ENCODE measurements at places on chromosomes 2 and 18. TPM values are rescaled to one million over a fixed set of nuclear protein-coding genes. Genes with fewer than 3 reads are reported as not detected.

DNA sequence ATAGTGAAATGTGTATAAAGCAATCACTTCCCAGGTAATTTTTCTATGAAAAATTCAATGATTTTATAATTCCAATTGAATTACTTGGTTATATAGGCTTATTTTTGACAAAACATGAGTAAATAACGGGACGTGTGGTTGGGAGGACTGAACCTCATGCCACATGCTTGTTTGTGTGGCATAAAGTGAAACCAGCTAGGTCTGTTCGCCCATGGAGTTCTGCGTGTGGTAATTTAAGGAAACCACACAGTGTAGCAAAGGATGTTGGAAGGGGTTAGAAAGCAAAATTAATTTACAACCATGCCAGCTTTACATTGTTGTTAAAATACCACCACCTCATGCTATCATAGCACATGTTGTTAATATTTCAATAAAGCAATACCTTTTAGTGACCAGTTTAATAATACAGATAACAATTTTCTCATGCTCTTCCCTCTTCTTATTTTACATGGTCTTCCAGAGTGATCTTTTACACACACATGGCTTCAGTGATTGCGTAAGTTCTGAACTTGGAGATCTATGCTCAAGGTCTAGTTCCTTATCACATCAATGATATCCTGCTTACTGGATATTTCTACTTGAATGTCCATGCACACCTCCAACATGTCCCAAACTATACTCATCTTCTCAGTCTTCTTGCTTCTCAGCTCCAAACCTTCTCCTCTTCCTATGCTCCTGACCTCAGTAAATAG is 156.4 kb upstream of the ITGA4 start:
- H3K4me1 ChIP-seq, result no peaks in the 10 kb centered on the region
- DNase-seq, result no peak
- H3K36me3 ChIP-seq, result no peaks in the 10 kb centered on the region
- H3K27ac ChIP-seq, result no peak overlapping the region
- no peaks in the 10 kb centered on the region for H3K27me3 ChIP-seq

DNA sequence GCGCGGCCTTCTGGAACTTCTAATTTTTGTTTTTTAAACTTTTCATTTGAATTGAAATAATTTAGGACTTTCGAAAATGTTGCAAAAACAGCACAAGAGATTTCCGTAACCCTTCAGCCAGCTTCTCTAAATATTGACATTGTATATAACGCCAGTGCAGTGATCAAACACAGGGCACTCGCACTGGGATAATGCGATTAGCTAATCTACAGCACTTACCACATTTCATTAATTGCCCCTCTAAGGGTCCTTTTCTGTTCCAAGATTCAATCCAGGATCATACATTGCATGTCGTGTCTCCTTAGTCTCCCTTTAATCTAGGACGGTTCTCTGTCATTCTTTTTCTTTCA is 343 bp upstream of the CD302 start:
- DNase-seq, result no peak
- no peaks in the 10 kb centered on the region for H3K36me3 ChIP-seq
- H3K27me3 ChIP-seq, result no peaks in the 10 kb centered on the region
- no peak overlapping the region for H3K4me3 ChIP-seq

GRCh38 chr2:241036397-241036963 is 38.1 kb downstream of the SNED1 start:
- no peaks in the 10 kb centered on the region for H3K27me3 ChIP-seq
- H3K4me1 ChIP-seq, result no peaks in the 10 kb centered on the region
- H3K4me3 ChIP-seq, result no peak overlapping the region
- H3K36me3 ChIP-seq, result no peaks in the 10 kb centered on the region

- no peaks in the 10 kb centered on the region for H3K4me1 ChIP-seq
- H3K27ac ChIP-seq, result no peak overlapping the region
- no peaks in the 10 kb centered on the region for H3K36me3 ChIP-seq
- no peak for DNase-seq
Measured at GRCh38 chr2:112164876-112165275, 26.7 kb downstream of the FBLN7 start.

DNA sequence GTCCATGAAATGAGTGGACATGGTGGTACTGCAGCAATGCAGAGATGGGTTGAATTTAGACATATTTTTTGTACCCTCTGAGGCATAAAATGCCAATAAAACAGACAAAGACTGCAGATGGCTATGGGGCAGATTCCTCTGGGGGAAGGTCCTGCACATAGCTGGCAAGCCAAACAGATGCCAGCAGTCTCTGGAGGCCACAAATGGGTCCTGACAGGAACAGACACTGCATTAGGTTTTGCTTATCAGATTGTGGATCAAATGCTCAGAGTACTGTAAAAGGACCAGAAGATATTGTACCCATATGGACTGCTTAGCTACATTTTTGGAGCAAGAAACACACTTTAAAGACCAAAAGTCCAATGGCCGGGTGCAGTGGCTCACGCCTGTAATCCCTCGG is 40.9 kb upstream of the ORC2 start:
- H3K27ac ChIP-seq, result no peak overlapping the region
- no peak overlapping the region for H3K4me3 ChIP-seq
- H3K36me3 ChIP-seq, result no peaks in the 10 kb centered on the region
- H3K27me3 ChIP-seq, result no peaks in the 10 kb centered on the region
- H3K4me1 ChIP-seq, result no peaks in the 10 kb centered on the region

GRCh38 chr2:65479524-65479923 is 47.1 kb upstream of the SPRED2 start:
- H3K36me3 ChIP-seq, result no peaks in the 10 kb centered on the region
- no peak overlapping the region for H3K27ac ChIP-seq

- H3K4me3 ChIP-seq, result no peak overlapping the region
- H3K4me1 ChIP-seq, result no peaks in the 10 kb centered on the region
- DNase-seq, result no peak
- H3K36me3 ChIP-seq, result no peaks in the 10 kb centered on the region
Measured at GRCh38 chr18:9079818-9080528, 22.5 kb upstream of the NDUFV2 start.

- no peaks in the 10 kb centered on the region for H3K27me3 ChIP-seq
- no peak for DNase-seq
- no peak overlapping the region for H3K4me3 ChIP-seq
- H3K27ac ChIP-seq, result no peak overlapping the region
Measured at GRCh38 chr2:138503652-138504051, 2.1 kb downstream of the SPOPL start.

DNA sequence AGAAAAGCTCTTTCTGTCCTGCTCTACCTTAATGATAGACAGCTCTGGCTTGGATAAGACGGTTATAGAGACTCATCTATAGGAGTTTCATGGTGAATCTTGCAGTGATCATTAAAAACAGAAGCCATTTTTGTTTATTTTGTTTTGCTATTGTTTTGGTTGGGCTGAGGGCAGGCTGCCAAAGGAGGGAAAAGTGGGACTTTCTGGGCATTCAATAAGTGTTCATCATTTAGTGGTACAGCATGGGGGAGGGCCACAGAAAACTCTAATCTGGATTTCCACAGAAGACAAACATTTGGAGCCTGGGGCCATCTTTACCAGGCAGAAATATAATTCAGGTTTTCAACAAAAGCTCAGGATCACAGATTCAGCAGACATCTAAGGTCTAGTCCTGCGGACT is 62.4 kb upstream of the EFEMP1 start:
- no peaks in the 10 kb centered on the region for H3K36me3 ChIP-seq
- H3K27ac ChIP-seq, result no peak overlapping the region
- no peak overlapping the region for H3K4me3 ChIP-seq
- H3K4me1 ChIP-seq, result no peaks in the 10 kb centered on the region
- no peaks in the 10 kb centered on the region for H3K27me3 ChIP-seq

GRCh38 chr2:186696290-186696689 is 2.4 kb downstream of the FAM171B start:
- H3K4me1 ChIP-seq, result peaks cover 13% of the 10 kb centered on the region
- H3K4me3 ChIP-seq, result no peak overlapping the region
- H3K36me3 ChIP-seq, result no peaks in the 10 kb centered on the region
- H3K27me3 ChIP-seq, result no peaks in the 10 kb centered on the region
- no peak overlapping the region for H3K27ac ChIP-seq
- no peak for DNase-seq

EFR3B gene
- total RNA-seq, result 0.96 TPM

SULT1C2 gene
- total RNA-seq, result 3.9 TPM

ATOH8 gene
- total RNA-seq, result 0.74 TPM

PTPRM gene
- 14.5 TPM for total RNA-seq

POU3F3 gene
- total RNA-seq, result not detected

AGXT gene
- 0.34 TPM for total RNA-seq

CENPA gene
- total RNA-seq, result 45.8 TPM

All from HCT116 (cell line).